CD4-positive, alpha-beta T cell treated with Interleukin-17A for 1 hour (primary cell): ENCODE measurements at places on chromosomes 6 and 20.

GRCh38 chr20:63653974-63654668 lies 897 bp upstream of the STMN3 start:
- no peak for DNase-seq

- no peak for DNase-seq
These were observed 27.9 kb downstream of the MOCS1 start for GRCh38 chr6:39906318-39906761.

GRCh38 chr6:75094614-75095200 lies 111.1 kb downstream of the COL12A1 start:
- no peak for DNase-seq

- no peak for DNase-seq
These were observed 44.6 kb upstream of the DDR1 start for GRCh38 chr6:30839671-30840070.

DNA sequence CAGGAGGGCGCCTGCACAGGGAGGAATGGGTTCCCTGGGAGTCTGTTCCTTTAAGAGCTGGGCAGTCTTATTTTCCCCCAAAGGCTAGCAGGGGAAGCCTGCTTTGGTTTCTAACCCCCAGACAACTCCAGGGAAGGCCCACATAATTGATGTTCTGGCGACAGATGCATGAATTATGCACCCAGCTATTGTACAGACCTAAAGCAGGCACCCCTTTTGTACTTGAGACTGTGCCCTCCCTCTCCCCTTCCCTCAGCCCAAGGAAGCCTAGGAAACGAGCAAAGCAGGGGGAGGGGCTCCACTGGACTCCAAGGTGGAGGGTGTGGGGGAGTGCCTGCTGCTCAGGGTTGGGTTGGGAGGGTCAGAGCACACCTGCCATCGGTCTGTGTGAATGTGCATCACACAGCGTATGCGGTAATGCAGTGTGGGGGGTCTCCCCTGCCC lies 102.1 kb downstream of the KCNB1 start:
- no peak for DNase-seq

GRCh38 chr6:41352396-41352795 lies 17.0 kb downstream of the NCR2 start:
- no peak for DNase-seq

- DNase-seq, result no peak
These were observed 340.0 kb upstream of the PRDM1 start for GRCh38 chr6:105746130-105746505.

DNA sequence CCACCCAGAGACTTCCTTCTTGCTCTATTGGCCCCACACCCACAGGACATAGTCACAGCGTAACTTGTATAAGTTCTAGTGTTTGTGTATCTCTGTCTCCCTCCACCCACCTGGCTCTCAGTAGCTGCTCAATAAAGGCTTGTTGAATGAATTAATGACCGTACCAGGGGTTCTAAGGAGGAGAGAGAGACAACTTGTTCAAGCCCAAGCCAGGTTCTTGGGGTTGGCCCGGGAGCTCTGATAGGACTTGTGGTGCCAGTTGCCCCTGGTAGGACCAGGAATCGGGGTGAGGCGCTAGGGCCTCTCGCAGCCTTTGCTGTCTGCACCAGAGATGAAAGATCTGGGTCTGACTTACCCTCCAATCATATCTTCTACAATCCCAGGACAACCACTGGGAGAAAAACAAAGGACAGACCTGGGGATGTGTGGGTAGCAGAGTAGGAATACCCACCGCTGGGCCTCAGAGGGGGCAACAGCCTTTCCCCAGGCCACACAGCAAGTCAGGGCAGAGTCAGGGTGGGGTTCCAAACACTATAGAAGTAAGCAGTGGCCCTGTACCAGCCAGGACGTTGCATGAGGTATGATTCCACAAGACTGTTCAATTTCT lies 5.3 kb upstream of the TGM2 start:
- DNase-seq, result no peak

DNA sequence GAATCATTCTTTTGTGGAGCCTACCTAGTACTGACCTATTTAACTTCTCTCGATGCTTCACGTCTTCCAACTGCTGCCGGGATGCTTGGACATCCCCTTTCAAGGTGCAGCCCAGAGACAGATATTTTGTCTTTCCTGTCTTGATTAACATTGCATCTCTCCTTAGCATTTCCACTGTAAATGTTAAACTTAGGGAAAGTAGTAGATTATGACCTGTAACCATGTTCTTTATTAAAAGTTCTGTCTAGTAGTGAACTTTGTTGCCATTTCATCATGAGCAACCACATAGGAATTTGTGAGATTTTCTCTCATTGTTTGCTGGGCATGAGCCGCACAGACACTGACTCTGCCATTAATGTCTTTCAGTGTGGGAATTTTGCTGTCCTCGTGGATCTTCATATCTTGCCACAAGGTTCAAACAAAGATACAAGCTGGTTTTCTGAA lies 117.9 kb downstream of the JAG1 start:
- DNase-seq, result no peak

GRCh38 chr6:50724381-50725124 lies 11.2 kb downstream of the TFAP2D start:
- DNase-seq, result no peak

DNA sequence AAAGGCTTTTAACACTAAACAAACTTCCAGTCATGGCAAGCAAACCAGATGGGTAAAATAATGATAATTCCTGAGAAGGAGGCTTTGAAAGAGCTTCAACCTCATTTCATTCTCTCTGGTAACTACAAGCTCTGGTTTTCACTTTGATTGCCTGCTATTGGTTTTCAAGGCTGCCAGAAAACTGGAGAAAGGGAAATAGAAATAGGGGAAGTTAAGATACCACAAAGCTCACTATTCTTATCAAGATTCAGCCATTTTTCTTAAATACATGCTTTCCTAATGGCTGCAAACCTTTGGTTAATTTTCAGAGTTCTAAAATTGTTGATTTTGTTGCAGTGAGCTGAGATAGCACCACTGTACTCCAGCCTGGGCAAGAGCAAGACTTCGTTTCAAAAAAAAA lies 42.5 kb upstream of the NELFCD start:
- no peak for DNase-seq

DNA sequence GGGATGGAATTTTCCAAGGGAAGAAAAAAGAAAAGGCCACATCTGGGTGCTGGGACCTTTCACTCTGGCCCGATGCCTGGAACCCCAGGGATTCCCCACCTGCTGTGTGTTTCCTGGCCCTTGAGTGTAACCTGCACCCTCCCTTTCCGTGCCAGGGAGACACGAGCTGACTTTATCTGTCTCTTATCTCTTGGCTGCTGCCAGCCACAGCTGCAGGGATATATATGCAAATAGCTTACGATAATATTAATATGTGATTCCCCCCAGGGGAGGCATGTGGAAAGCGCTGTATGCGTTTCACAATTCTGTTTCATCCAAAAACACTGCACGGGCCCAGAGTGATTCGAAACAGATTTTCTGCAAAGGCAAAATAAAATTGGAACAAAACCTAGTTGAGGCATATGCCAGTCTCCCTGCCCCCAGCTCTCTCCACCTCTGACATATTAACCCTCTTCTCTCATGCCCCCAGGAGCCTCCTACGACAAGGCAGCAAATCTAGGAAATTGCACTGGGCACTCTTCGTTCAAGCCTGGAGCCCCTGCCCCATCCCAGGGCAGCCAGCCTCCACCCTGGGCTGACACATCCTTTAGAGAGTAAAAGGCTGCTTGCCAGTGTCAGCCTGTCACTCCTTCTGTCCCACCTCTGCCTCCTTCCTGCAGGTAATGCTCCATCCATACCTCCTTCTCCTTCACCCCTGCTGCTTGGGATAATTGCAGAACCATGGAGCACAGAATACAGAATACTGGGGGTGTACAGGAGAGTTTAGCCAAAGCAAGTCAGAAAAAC lies 1.3 kb downstream of the RIPOR3 start:
- DNase-seq, result no peak

GRCh38 chr20:59406446-59406845 lies 106.0 kb downstream of the EDN3 start:
- DNase-seq, result no peak

DNA sequence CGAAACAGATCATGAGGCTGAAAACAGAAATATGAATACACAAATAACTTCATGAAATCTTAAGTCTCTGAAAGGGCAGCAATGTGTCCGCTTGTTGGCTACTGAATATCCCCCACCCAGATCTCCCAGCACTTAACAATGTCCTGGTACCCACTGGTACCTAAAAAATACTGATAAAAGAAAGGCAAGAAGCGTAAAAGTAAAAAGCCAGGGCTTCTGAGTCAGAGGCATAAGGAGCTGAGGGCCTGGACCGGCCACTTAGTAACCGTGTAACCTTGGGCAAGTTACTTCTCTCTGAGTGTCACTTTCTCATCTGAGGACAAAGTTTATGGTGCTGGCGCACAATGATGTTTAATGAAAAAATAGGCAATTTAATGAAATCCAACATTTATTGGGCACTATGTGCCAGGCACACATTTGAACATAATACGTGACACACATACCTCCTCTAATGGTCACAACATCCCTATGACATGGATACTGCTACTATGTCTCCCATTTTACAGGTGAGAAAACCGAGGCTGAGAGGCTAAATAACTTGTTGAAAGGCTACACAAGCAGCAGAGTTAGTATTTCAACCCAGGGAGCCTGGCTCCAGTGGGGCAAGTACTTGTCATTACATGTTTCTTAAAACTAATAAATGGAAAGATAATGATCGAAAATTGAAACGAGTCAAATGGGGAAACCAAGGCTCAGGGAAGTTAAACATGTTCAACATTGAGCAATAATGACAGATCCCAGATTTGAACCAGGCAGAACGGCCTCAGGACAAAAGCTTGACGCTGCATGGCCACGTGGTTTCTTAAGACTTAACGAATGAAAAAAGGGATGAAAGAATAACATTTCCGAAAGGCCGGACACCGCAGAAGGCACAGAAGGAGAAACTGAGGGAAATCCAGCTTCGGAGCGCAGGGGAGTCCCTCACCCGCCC lies 828 bp downstream of the TP53RK start:
- DNase-seq, result no peak

GRCh38 chr6:74166849-74167248 lies 470.8 kb downstream of the CD109 start:
- DNase-seq, result no peak

GRCh38 chr20:43728686-43729255 lies 2.0 kb upstream of the GTSF1L start:
- no peak for DNase-seq

GRCh38 chr20:25579081-25579770 lies 6.1 kb downstream of the NINL start:
- DNase-seq, result no peak

DNA sequence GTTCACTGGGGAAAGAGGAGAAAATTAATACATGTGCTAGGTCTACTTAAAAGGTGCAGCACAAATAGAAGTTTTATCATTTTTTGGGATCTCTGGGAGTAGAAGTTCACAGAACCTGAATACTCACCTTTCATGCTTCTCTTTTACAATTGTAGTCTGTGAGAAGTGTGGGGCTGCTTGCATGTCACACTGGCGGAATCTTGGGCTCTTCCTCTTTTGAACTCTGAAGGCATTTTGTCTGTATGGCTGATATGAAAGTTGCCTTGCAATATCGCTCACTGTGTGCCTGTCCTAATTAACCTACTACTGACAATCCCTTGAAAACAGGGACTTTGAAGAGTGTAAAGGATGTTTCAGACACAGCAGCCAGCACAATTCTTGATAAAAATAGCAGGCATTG lies 65.9 kb upstream of the CLDN20 start:
- DNase-seq, result no peak

DNA sequence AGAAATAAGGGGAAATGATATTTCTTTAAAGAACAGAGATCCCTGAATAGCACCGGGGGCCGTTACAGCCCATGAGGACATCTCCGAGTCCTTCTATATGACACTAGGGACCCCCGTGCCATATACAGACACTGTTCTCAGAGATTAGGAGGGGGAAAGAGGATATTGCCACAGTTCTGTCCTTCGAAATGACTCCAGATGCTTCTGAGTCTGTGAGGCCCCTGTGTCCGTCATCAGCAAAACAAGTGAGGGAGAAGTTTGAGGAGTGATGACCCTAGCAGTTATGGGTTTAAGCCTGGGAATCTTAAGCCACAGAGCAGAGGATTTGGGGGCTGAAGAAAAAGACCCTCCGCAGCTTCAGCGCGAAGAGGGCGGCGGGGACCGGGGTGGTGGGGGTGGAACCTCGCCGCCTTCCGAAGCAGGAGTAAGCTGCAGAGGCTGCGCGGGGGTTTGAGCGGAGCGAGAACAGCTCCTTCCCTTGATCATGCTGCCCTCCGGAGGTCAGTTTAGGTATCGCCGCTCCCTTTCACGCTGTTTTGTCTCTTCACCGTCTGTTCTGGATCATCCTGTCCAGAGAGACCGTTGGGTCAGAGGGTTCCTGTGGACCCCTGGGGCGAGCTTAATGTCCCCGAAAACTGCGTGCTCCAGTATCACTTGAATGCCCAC lies 23.6 kb downstream of the VPS52 start:
- DNase-seq, result peak; percentile 91

DNA sequence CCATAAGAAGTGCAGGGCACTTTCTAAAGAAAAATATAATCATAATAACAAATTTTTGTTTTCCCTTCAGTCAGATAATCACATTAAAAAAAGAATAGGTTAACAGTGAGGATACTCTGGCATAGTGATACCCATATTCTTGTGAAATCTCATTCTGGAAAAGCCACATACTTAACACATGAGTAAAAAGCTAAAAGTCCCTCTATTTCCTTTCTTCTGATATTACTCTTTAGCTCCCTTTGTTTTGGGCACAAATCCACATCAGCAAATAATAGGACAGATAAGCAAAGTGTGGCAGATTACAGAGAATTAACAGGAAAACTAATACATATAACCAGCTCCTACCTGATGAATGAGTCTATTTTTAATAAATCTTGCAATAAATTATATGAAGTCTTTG lies 15.8 kb downstream of the SHPRH start:
- no peak for DNase-seq

- DNase-seq, result no peak
These were observed 618 bp downstream of the RTN4IP1 start for GRCh38 chr6:106628658-106629102.

- DNase-seq, result no peak
These were observed 42.5 kb downstream of the MBOAT1 start for GRCh38 chr6:20169786-20170185.

- no peak for DNase-seq
These were observed 137.8 kb downstream of the CENPW start for GRCh38 chr6:126477678-126478077.

GRCh38 chr20:13024596-13024995 lies 15.8 kb downstream of the SPTLC3 start:
- no peak for DNase-seq

DNA sequence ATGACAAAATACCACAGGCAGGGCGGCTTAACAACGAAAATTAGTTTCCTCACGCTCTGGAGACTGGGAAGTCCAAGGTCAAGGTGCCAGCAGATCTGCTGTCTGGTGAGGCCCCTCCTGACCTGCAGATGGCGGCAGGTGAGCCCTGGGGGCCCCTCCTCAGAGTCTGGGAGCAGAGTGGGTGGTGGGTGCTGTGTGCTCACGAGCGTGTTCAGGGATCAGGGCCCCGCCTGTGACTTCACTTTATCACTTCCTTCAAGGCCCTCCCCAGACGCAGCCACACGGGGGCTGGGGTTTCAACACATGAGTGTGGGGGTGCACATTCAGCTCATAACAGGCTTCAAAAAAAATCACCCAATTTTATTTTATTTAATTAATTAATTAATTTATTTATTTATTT lies 39.3 kb downstream of the SLC2A4RG start:
- no peak for DNase-seq

- no peak for DNase-seq
These were observed 1.7 kb upstream of the BLCAP start for GRCh38 chr20:37529214-37529967.

- no peak for DNase-seq
These were observed 204.1 kb upstream of the AGPAT4 start for GRCh38 chr6:161477876-161478425.

GRCh38 chr6:40437631-40438030 lies 149.5 kb downstream of the LRFN2 start:
- DNase-seq, result no peak
